ENCODE measurements at places on chromosomes 2 and 18.
A peak's percentile ranks its signal among the peaks of the same experiment; 100 is the strongest.

- DNase-seq = no peak
Measured at GRCh38 chr18:77001979-77002378, 130.6 kb downstream of the MBP start.

DNA sequence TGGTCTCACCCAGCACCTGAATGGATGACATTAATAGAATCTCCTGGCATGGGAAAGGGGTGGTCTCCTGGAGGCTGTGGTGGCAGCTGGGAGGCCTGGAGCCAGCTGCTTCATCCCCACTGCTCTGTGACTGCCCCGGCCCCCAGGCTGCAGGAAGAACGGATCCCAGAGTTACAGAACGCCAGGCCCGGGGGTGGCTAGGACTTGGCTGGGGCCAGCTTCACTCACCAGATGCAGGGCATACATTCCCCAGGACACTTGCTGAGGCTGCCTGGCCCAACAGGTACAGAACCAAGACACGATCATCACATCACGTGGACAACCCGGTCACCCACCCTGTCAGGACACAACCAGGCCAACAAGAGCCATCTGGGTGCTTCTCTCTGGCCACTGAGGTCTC lies 178.6 kb upstream of the SALL3 start:
- no peak for DNase-seq

GRCh38 chr2:196380575-196380974 lies 209.2 kb upstream of the STK17B start:
- no peak for DNase-seq

GRCh38 chr18:7291046-7291445 lies 60.2 kb downstream of the LRRC30 start:
- no peak for DNase-seq

DNA sequence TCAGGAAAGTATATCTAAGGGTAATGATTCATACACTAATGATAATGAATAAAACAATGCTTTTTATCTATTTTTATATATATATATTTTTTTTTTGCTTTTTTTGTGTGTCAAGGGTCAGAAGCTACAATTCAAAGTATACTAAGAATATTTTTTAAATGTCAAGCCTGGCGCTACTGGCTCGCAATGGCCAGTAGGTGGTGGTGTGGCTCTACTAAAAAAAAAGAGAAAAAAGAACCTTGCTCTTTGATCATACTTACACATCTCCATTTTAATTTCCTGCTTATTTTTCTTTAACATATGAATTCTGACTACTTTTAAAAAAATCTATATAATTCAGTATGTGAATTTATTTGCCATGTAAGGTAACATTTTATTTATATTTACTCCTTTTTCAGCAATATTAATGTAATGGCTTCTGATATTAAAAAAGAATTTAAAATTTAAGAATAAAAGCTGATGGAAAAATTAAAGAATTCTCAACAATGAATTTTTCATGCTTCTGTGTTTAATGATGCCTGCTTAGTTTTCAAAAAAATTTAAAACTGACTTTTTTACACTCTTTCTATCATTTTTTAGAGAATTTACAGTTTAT lies 232.9 kb downstream of the GULP1 start:
- DNase-seq = peak; percentile 28

Measured in AG09319 (cell line).